ENCODE measurements at places on chromosomes 2 and 18.

- DNase-seq: no peak
These were observed 26.5 kb upstream of the KLF11 start for GRCh38 chr2:10016802-10017258.

GRCh38 chr2:106745468-106745867 lies 140.5 kb downstream of the ST6GAL2 start:
- peak; percentile 97 for DNase-seq

DNA sequence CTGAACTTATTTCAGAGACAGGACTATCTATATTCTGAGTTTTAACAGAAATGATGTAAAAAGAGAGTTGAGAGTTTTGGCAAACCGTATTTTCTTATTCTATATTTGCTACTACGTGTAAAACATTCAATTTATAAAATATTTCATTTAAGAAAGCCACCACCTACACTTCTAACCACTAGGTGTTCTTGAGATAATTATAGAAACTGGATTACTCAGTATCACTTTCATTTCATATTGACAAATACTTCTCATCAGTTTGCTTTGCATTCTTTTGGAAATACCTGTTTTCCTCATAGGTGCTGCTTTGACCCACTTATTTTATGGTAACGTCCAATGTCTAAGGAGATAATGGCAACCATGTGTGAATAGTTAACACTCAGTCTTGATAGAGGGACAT lies 103.3 kb upstream of the LYPD1 start:
- no peak for DNase-seq

GRCh38 chr18:23143815-23144261 lies 8.6 kb downstream of the CABLES1 start:
- DNase-seq: no peak

GRCh38 chr2:5736886-5737285 lies 44.7 kb downstream of the SOX11 start:
- DNase-seq: no peak

DNA sequence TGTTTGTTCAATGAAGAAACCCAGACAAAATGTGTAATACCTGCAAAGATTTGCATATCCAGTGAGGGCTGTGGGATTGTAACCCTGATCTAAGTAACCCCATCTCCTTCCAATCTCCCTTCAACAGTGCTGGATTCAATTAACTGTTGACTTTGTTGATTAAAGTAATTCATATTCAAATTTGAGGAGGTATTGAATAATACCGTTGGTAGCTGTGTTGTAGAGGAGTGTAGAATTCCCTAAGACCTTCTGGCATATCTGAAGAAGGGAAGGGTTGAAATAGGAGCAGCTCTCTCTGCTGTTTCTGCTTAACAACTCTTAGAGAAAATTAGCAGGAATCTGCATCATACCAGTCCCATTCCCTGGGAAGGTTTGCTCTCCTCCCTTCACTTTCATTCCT lies 28.2 kb downstream of the MAIP1 start:
- DNase-seq: no peak

DNA sequence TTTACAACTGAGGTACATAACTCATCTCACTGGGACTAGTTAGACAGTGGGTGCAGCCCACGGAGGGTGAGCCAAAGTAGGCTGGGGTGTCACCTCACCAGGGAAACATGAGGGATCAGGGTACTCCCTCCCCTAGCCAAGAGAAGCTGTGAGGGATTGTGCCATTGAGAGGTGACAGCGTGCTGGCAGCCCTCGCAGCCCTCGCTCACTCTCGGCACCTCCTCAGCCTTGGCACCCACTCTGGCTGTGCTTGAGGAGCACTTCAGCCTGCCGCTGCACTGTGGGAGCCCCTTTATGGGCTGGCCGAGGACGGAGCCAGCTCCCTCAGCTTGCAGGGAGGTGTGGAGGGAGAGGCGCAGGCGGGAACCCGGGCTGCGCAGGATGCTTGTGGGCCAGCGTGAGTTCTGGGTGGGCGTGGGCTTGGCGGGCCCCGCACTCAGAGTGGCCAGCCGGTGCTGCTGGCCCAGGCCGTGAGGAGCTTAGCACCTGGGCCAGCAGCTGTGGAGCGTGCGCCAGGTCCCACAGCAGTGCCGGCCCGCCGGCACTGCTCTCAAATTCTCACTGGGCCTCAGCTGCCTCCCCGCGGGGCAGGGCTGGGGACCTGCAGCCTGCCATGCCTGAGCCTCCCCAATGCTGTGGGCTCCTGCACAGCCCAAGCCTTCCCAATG lies 44.5 kb upstream of the FAM110C start:
- no peak for DNase-seq

DNA sequence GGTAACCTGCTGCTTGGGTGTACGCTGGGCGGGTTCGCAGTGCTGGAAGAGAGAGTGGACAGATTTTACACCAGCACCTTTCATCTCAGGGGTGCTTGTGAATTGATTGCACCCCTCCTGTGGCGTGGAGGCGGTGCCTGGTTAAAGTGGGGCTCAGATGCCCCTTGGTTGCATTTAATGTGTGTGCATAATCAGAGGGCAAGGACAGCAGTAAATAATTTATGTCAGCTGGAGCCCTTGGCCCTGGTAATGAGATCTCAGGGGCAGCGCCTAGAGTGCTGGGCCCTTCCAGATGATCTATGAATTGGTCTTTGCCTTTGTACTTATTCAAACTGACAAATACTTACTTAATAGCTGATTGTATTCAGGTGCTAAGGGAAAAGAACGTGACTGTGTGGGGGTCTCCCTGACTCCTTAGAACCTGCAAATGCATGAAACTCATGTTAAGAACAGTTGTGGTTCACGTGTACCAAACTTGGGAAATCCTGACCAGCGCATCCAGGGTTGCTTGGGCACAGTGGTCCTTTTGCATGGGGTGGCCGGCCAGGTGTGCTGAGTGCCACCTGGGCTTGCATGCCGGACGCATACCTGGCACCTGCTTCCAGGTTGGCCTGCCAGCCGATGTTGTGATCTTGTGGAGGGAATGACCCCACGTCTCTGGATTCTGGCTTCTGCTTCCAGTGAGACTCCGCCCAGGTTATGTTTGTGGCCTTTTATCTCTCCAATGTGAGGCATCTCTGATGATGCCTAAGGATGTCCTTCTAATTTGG lies 118.5 kb downstream of the AGAP1 start:
- no peak for DNase-seq

DNA sequence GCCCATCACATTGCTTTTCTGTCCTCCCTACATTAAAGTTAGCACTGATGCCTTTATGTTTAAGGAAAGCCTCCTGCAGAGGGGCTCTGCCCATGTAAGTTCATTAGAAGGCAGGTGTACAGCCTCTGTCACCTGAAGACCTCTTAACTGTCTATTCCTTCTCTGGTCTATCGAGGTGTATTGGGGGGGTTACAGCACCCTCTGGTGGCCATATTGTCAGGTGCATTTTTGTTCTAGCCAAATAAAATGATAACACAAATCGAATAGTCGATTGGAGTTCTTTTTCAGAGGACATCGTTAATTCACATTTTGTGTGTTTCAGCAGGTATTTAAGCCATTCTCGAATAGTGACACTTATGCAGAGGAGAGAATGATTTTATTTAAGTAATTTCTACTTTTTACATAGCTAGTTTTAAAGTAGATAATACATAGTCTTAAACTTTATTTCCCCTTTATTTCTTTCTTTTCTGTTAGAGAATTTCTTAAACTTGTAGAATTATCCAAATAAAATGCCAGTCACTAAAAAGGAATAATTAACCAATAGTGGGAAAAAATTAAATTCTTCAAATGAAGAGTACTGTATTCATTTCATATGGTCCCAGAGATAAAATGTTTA lies 136.8 kb downstream of the NEDD4L start:
- peak; percentile 26 for DNase-seq
